CD4-positive, alpha-beta memory T cell (primary cell): ENCODE measurements at places on chromosomes 13 and 19. TPM values are rescaled to one million over a fixed set of nuclear protein-coding genes. Genes with fewer than 3 reads are reported as not detected.

GRCh38 chr13:38965281-38965680 is 25.4 kb downstream of the STOML3 start:
- no peaks in the 10 kb centered on the region for H3K4me1 ChIP-seq
- DNase-seq: no peak
- no peaks in the 10 kb centered on the region for H3K36me3 ChIP-seq

GRCh38 chr13:26459276-26460131 is 98.0 kb upstream of the WASF3 start:
- H3K36me3 ChIP-seq: no peaks in the 10 kb centered on the region
- no peaks in the 10 kb centered on the region for H3K27me3 ChIP-seq
- no peak overlapping the region for H3K4me3 ChIP-seq
- no peak for DNase-seq
- no peaks in the 10 kb centered on the region for H3K4me1 ChIP-seq
- H3K27ac ChIP-seq: no peak overlapping the region

GRCh38 chr13:30753030-30753616 is 17.8 kb downstream of the ALOX5AP start:
- H3K27ac ChIP-seq: no peak overlapping the region
- H3K4me3 ChIP-seq: no peak overlapping the region
- peaks cover 66% of the 10 kb centered on the region for H3K36me3 ChIP-seq
- H3K27me3 ChIP-seq: no peaks in the 10 kb centered on the region

DNA sequence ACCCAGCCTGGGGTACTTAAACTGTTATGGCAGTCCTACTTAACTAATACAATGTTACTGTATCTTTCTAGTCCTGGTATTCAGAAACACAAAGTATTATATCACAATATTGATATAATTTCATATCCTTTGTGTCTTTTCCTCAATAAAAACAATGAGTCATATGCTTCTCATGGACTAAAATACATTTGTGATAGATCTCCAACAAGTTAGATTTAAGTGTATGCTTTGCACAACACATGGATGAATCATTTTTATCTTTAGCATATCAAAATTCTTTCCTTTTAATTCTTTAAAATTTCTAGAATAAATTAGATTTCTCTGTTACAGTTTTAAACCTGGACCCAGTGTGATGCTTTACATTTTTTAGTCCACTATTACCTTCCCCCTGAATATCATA is 1357.8 kb upstream of the ATXN8OS start:
- H3K27me3 ChIP-seq: no peaks in the 10 kb centered on the region
- H3K36me3 ChIP-seq: no peaks in the 10 kb centered on the region
- DNase-seq: no peak
- H3K27ac ChIP-seq: no peak overlapping the region
- H3K4me3 ChIP-seq: no peak overlapping the region

DNA sequence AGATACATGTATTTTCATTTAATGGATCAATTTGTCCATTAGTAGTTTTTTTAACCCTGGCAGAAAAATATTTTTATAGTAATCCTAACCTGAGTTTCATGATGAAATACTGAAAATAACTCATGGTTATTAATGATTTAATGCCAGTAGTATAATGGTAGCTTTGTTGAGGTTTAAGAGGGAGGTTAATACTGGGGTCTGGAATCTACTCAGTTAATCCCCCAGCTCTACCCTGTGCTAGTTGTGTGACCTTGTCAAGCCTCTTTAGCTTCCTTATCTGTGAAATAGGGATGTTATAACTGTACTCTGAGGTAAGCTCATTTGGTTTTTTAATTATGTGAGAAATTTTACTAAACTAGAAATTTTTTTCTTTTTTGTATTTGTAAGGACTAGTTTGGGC is 122.5 kb downstream of the TDRD3 start:
- DNase-seq: no peak
- no peak overlapping the region for H3K4me3 ChIP-seq
- H3K36me3 ChIP-seq: no peaks in the 10 kb centered on the region
- no peak overlapping the region for H3K27ac ChIP-seq
- no peaks in the 10 kb centered on the region for H3K4me1 ChIP-seq

- H3K27me3 ChIP-seq: no peaks in the 10 kb centered on the region
- peak overlapping the region; percentile 96 for H3K27ac ChIP-seq
- DNase-seq: peak; percentile 72
Observed at GRCh38 chr13:102846261-102847015, 606 bp downstream of the ERCC5 start.

GRCh38 chr13:97205982-97206381 is 16.2 kb upstream of the MBNL2 start:
- no peak overlapping the region for H3K27ac ChIP-seq
- DNase-seq: no peak
- H3K27me3 ChIP-seq: no peaks in the 10 kb centered on the region
- H3K36me3 ChIP-seq: no peaks in the 10 kb centered on the region

GRCh38 chr13:99970651-99971575 is 654 bp downstream of the ZIC5 start:
- DNase-seq: no peak
- H3K27me3 ChIP-seq: peaks cover 72% of the 10 kb centered on the region
- no peaks in the 10 kb centered on the region for H3K36me3 ChIP-seq
- no peak overlapping the region for H3K4me3 ChIP-seq

DNA sequence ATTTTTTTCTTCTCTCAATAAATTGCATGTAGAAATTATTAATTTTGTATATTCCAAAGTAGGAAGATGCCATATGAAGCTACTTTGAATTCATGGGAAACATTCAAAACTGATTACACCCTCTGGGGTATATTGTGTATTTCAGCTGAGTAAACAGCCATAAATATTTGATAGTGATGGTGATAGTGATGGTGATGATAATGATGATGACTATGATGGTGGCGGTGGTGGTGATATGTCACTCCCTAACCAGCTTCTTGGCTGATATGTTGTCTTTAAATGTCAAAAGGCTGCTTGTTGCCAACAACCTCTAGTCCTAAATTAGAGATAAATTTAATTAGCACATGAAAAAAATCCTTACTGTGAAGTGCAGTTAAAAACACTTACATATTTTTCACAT is 102.0 kb downstream of the LRCH1 start:
- H3K27ac ChIP-seq: no peak overlapping the region
- peaks cover 9% of the 10 kb centered on the region for H3K4me1 ChIP-seq
- no peaks in the 10 kb centered on the region for H3K27me3 ChIP-seq
- no peak overlapping the region for H3K4me3 ChIP-seq

DNA sequence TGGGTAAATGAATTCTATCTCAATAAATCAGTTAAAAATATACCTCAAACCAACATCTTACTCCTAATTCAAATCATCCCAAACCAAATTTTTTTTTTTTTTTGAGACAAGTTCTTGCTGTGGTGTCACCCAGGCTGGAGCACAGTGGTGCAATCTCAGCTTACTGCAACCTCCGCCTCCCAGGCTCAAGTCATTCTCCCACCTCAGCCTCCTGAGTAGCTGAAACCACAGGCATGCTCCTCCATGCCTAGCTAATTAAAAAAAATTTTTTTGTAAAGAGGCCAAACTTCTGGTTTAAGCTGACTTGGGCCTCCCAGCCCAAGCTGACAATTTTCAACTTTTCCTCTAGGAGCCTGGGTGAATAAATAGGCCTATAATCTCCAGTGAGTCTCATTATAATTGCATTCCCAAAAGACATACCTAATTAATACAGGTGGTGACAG is 22.1 kb upstream of the OLFM2 start:
- no peaks in the 10 kb centered on the region for H3K4me1 ChIP-seq
- H3K27me3 ChIP-seq: no peaks in the 10 kb centered on the region
- no peak overlapping the region for H3K4me3 ChIP-seq
- DNase-seq: no peak
- no peak overlapping the region for H3K27ac ChIP-seq
- no peaks in the 10 kb centered on the region for H3K36me3 ChIP-seq

DNA sequence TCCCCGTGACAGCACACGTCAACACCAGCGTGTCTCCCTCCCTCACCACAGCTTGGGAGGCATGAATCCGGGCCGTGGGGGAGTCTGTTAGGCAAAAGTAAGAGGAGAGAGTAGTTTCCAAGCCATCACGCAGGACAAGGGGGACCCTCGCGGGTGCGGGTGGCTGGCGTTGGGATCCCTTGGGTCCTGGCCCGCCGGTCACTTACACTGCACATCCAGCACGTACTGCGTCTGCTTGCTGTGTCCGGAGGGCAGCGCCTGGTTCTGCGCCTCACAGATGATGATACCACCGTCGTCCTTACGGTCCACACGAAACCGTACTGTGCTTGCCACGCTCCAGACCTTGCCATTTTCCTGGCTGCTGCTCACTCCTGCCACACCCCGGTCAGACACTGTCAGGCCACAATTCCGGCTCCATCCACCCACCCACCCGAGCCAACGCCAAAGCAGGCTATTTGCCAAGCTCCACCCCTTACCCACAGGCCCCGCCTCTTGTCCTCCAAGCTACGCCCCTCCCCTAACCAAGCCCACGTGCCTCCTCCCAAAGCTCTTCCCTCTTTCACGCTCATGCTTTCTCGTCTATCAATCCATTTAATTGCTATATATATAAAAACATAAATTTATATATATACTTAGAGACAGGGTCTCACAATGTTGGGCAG is 6.6 kb upstream of the ZNF428 start:
- no peaks in the 10 kb centered on the region for H3K36me3 ChIP-seq
- H3K27me3 ChIP-seq: no peaks in the 10 kb centered on the region
- H3K4me1 ChIP-seq: peaks cover 7% of the 10 kb centered on the region

DNA sequence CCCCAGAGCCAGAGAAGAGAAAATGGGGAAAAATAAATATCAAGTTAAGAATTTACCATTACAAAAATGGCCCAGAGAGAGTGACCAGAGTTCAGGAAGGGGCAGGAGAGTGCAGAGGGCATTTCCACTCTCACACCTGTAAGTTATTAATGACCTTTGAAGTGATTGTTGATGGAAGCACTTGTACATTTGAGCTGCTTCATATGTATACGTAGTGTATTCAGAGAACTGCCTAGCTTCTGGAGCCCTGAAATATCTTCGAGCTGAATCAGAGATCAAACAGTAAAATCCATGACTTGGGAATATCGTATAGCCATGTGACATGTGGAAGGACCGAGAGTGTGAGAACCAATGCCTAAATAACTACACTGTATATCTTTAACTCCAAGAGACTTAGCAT is 49.2 kb upstream of the PCCA start:
- H3K4me3 ChIP-seq: no peak overlapping the region
- no peaks in the 10 kb centered on the region for H3K4me1 ChIP-seq
- no peak overlapping the region for H3K27ac ChIP-seq
- no peak for DNase-seq
- H3K27me3 ChIP-seq: no peaks in the 10 kb centered on the region
- no peaks in the 10 kb centered on the region for H3K36me3 ChIP-seq

DNA sequence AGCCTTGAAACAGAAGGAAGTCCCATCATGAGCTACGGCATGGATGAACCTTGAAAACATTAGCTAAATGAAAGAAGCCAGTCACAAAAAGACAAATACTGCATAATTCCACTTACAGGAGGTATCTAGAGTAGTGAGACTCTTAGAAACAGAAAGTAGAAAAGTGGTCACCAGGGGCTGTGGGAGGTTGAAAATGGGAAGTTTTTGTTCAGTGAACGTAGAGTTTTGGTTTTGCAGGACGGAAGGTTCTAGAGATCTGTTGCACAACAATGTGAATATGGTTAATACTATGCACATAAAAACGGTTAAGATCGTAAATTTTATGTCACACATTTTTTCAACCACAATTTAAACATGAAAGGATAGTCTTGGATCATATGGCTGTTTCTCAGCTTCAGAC is 11.9 kb upstream of the SLC10A2 start:
- no peaks in the 10 kb centered on the region for H3K27me3 ChIP-seq
- H3K4me3 ChIP-seq: no peak overlapping the region
- H3K4me1 ChIP-seq: no peaks in the 10 kb centered on the region
- no peak overlapping the region for H3K27ac ChIP-seq

GRCh38 chr19:28184997-28185396 is 1028.0 kb downstream of the UQCRFS1 start:
- no peak overlapping the region for H3K27ac ChIP-seq
- DNase-seq: no peak
- no peaks in the 10 kb centered on the region for H3K27me3 ChIP-seq
- H3K4me3 ChIP-seq: no peak overlapping the region
- no peaks in the 10 kb centered on the region for H3K4me1 ChIP-seq

DNA sequence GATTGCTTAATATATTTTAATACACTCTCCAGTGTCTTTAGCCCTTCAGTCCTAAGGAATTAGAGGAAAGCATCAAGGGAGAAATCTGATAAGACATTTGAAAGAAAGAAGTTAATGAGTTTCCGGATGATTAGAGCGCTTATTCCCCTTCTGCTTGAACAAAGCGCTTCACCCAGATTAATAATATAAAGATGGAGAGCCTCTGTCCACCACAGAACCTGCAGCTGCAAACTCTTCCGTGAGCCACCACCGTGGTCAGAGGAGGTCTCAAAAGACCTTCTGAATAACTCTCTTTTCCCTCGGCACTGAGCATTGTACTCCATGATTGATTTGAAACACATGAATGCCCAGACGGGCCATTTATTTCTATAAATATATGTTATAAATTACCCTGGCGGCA is 14.2 kb upstream of the TUBGCP3 start:
- H3K4me1 ChIP-seq: peaks cover 4% of the 10 kb centered on the region
- H3K36me3 ChIP-seq: no peaks in the 10 kb centered on the region
- no peak overlapping the region for H3K4me3 ChIP-seq
- no peak overlapping the region for H3K27ac ChIP-seq
- no peak for DNase-seq
- peaks cover under 1% of the 10 kb centered on the region for H3K27me3 ChIP-seq

DNA sequence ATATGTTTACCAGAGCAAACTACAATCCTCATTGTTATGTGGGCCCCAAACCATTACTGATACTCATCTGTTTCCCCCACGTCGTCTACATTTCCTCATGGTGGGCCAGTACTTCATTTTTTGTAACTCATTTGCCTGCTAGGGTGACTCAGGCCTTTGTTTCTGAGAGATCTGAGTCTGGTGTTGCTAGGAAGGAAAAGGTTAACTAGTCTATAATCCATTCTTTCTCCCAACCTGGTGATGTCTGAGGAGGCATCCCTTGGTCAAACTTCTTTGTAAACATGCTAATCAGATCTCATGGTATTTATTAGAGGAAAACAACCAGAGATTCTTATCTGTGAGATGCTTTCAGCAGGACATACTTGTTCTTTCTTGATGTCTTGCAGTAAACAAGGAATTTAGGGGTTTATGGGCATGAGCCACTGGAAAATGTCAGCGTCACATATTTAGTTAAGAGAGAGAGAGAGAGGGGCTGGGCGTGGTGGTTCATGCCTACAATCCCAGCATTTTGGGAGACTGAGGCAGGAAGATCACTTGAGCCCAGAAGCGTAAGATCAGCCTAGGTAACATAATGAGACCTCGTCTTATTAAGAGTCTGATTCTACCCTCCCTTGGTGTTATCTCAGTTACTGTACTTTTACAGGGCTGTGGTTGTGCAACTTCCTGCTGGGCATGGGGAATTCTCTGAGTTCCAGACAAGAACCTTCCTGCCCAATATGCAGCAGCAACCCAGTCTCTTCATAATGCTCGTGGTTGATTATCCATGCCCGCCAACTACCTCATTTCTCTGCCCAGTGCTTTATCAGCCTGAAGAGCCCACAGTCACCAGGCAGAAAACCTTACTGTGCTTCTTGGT is 9.7 kb upstream of the DPRX start:
- H3K27me3 ChIP-seq: no peaks in the 10 kb centered on the region
- no peaks in the 10 kb centered on the region for H3K4me1 ChIP-seq
- DNase-seq: no peak
- H3K36me3 ChIP-seq: no peaks in the 10 kb centered on the region
- no peak overlapping the region for H3K4me3 ChIP-seq

NFIX gene
- 5.4 TPM for total RNA-seq

ZNF331 gene
- 58.3 TPM for total RNA-seq

ZNF223 gene
- total RNA-seq: 8.0 TPM

CEACAM5 gene
- not detected for total RNA-seq

ZFP28 gene
- 8.3 TPM for total RNA-seq

ZNF99 gene
- total RNA-seq: not detected

JUND gene
- total RNA-seq: 163 TPM

ZNF772 gene
- total RNA-seq: 17.4 TPM

IGFL4 gene
- not detected for total RNA-seq
